ENCODE measurements at places on chromosomes 12 and 14.

GRCh38 chr14:92884410-92884809, 38.5 kb upstream of the CHGA start:
- DNase-seq = no peak

- peak; percentile 47 for DNase-seq
These were observed 482 bp downstream of the TMEM30B start for GRCh38 chr14:61280526-61281185.

DNA sequence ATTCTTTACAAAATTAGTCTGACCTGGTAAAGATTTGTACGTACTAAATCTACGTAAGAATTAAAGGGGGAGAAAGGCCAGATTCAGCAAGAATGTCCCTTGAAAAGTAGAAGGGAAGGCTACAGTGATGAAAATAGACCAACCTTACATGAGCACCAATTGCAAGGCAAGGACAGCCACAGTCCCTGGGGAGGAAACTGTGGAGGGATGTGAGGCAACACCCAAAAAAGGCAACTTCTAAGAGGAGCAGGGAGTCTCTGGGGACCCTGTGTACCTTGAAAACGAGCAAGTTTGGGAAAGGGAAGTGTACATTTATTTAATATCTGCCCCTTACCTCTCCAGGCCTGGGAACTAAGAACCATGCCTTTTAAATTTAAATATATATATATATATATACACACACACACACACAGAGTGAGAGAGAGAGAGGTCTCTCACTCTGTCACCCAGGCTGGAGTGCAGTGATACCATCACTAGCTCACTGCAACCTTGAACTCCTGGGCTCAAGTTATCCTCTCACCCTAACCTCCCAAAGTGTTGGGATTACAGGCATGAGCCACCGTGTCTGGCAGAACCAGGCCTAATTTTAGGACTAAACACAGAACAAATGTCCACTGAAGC, 56.4 kb downstream of the TMCC3 start:
- DNase-seq = no peak

DNA sequence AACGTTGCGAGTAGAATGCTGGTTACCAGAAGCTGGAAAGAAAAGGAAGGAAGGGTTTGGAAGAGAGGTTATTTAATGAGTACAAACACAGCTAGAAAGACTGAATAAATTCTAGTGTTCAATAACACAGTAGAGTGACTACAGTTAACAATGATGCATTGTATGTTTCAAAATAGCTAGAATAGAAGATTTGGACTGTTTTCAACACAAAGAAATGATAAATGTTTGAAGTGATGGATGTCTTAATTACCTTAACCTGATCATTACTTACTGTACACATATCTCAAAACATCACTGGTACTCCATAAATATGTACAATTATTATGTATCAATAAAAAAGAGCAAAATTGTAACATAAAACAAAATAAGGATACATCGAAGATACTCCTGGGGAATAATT, 1221.8 kb upstream of the SEL1L start:
- no peak for DNase-seq

Measured in stimulated activated CD4-positive, alpha-beta T cell treated with anti-CD3 and anti-CD28 coated beads, TNF-alpha, amount 100 ng/mL, for 48 hours (primary cell).